ENCODE measurements at places on chromosomes 2 and 18.

DNA sequence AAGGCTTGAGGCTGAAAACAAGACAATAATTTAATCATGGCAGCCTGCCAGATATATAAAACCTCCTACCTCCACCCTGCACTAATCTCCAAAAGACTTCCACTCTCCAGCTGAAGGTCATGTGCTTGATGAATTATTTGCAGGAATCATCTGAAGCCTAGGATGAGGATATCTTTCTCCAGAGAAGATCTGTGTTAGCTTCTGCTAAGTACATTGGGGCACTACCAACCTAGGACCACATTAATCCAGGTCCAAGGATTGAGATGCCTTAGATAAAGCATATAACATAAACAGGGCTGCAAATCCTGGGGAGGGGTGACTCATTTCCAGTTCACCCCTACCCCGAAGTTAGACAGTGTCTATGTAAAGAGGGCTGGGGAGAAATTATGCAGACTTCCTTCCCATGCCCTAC is 80.5 kb upstream of the FRZB start:
- H3K27ac ChIP-seq = no peak overlapping the region
- H3K36me3 ChIP-seq = no peaks in the 10 kb centered on the region
- no peak for DNase-seq
- peaks cover 9% of the 10 kb centered on the region for H3K4me1 ChIP-seq
- no peaks in the 10 kb centered on the region for H3K27me3 ChIP-seq

DNA sequence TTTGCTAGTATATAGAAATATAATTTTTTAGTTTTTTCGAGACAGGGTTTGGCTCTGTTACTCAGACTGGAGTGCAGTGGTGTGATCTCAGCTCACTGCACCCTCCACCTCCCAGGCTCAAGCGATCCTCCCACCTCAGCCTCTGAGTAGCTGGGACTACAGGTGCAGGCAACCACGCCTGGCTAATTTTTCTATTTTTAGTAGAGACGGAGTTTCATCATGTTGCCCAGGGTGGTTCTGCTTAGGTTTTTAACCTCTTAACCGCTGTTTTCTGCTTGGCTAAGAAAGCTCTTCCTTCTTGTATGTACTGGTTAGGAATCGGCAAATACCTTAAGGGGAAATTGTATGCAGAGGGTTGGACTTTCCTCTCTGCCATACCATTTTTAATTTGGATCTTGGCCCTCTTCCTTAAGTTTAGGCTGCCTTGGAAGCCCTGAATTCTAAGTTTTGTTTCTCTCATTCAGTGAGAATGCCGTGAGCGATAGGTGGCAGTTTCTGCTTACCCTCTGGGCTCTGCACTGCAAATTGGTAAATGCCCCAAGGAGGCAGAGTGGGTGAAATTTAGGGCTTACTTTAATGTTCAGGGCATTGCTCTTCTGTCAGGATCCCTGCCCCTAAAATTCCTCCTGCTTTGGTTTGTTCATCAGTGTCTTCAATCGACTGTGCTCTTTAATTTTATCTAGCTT is 32.3 kb downstream of the EML6 start:
- H3K27me3 ChIP-seq = no peaks in the 10 kb centered on the region
- H3K36me3 ChIP-seq = no peaks in the 10 kb centered on the region

- no peak overlapping the region for H3K27ac ChIP-seq
- DNase-seq = no peak
- H3K4me1 ChIP-seq = peaks cover 12% of the 10 kb centered on the region
- H3K27me3 ChIP-seq = no peaks in the 10 kb centered on the region
- H3K36me3 ChIP-seq = no peaks in the 10 kb centered on the region
- no peak overlapping the region for H3K4me3 ChIP-seq
These were observed 246.1 kb downstream of the EXOC6B start for GRCh38 chr2:72579591-72580180.

GRCh38 chr2:70070542-70071268 is 16.6 kb upstream of the PCBP1 start:
- peaks cover 17% of the 10 kb centered on the region for H3K36me3 ChIP-seq
- no peaks in the 10 kb centered on the region for H3K27me3 ChIP-seq
- H3K4me1 ChIP-seq = peaks cover 24% of the 10 kb centered on the region
- peak overlapping the region; percentile 56 for H3K4me3 ChIP-seq

- H3K4me3 ChIP-seq = no peak overlapping the region
- no peak overlapping the region for H3K27ac ChIP-seq
- H3K27me3 ChIP-seq = no peaks in the 10 kb centered on the region
- no peaks in the 10 kb centered on the region for H3K36me3 ChIP-seq
- H3K4me1 ChIP-seq = peaks cover 55% of the 10 kb centered on the region
- DNase-seq = no peak
These were observed 111.2 kb downstream of the FMNL2 start for GRCh38 chr2:152446213-152446612.

GRCh38 chr2:46818141-46818621 is 97.4 kb downstream of the MCFD2 start:
- H3K4me3 ChIP-seq = no peak overlapping the region
- no peaks in the 10 kb centered on the region for H3K27me3 ChIP-seq
- H3K36me3 ChIP-seq = no peaks in the 10 kb centered on the region
- H3K27ac ChIP-seq = peak overlapping the region; percentile 77
- H3K4me1 ChIP-seq = peaks cover 59% of the 10 kb centered on the region

DNA sequence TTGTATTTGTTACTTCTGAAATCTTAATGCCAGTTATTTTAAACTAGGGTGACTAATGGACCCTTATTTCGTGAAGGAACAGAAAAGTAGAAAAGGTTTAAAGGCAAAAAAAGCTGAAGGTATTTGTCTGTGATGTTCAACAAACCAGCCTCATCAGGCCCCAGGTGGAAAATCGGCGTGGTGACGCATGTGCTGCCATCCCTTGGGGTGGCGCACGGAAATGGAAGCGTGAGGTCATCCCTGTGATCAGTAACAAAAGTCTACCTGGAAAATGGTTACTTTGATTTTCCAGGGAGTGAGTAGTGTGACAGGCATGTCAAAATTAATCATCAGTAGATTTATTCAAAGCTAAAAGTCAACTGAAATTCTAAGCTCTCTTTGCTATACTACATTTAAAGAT is 313.2 kb downstream of the GBX2 start:
- H3K27me3 ChIP-seq = no peaks in the 10 kb centered on the region
- no peak overlapping the region for H3K27ac ChIP-seq
- no peaks in the 10 kb centered on the region for H3K36me3 ChIP-seq
- no peaks in the 10 kb centered on the region for H3K4me1 ChIP-seq

DNA sequence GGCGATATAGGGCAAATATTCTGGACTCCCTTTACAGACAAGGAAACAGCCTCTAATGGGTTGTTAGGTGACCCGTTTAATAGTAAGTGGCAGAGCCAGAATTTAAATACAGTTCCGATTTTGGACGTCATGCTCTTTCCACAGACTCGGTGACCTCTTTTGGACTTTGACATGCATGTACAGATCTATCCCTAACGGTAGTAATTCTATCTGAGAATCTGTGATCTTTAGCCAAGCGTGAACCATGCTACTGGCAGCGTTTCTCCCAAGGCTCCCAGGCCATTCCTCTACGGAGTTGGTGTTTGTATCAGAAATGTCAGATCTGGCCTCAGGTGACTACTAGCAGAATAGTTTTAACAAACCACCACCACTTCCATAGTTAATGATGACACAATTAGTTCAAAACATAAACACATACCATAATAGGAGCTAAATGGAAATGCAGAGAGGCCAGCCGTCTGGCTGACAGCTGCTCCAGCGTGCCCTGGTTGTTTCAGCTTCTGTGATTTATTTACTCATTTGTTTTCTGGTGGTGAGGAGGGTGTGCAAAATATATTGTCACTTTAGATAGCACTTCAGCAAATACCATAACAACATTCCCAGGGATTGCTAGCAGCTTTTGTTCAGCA is 304.6 kb upstream of the LYPD1 start:
- H3K36me3 ChIP-seq = no peaks in the 10 kb centered on the region
- H3K27ac ChIP-seq = no peak overlapping the region
- DNase-seq = no peak
- H3K4me1 ChIP-seq = no peaks in the 10 kb centered on the region
- no peaks in the 10 kb centered on the region for H3K27me3 ChIP-seq

DNA sequence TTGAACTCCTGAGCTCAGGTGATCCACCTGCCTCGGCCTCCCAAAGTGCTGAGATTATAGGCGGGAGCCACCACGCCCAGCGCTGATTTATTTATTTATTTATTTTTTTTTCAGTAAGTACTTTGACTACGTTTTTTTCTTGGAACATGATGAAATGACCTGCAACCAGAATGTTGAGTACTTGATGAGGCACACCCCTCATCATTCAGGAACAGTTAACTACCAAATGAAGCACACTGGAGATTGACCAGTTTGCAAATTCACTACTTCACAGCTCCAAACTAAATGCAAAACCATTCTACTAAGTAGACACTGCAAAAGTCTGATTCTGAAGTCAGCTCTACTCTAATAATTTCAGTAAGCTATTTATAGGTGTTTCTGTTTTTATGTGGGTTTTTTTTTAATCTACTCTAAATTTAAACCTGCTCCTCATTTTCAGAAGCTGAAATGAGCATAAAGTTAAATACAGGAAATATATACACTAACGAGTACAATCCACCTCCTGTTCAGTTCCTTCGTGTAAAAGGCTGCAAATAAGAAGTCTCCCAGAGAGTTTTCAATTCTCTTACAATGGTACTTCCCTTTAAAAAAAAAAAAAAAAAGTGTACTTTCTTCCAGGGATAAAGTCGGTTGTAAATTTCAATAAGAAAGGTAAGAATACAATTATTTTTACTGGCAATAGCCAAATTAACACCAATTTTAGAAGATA is 1.4 kb downstream of the GFPT1 start:
- DNase-seq = no peak
- H3K36me3 ChIP-seq = no peaks in the 10 kb centered on the region
- peaks cover 52% of the 10 kb centered on the region for H3K4me1 ChIP-seq
- H3K27me3 ChIP-seq = no peaks in the 10 kb centered on the region

GRCh38 chr2:96867756-96868554 is 1.9 kb downstream of the SEMA4C start:
- peaks cover 42% of the 10 kb centered on the region for H3K4me1 ChIP-seq
- DNase-seq = no peak
- no peaks in the 10 kb centered on the region for H3K27me3 ChIP-seq
- H3K36me3 ChIP-seq = peaks cover 43% of the 10 kb centered on the region
- H3K4me3 ChIP-seq = peak overlapping the region; percentile 97
- peak overlapping the region; percentile 97 for H3K27ac ChIP-seq

DNA sequence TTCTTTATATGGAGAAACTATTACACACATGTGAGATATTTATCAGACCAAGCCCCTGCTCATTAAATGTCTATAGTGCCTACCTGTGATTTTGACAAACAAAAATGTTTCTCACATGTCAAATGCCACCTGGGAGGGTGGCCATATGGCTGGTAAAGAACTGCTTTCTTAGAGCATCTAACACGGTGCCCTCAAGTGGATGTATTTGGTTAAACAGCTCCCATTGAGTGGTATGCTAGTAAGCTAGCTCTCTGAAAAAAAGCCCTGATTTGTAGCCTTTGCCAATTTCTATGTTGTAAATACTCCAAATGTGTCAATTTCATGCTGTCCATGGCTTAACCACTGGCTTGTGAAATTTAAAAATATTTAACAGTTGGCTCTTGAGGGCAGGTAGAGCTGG is 94.6 kb downstream of the PMAIP1 start:
- H3K36me3 ChIP-seq = no peaks in the 10 kb centered on the region
- H3K4me1 ChIP-seq = no peaks in the 10 kb centered on the region
- no peaks in the 10 kb centered on the region for H3K27me3 ChIP-seq
- no peak overlapping the region for H3K27ac ChIP-seq
- H3K4me3 ChIP-seq = no peak overlapping the region

GRCh38 chr2:221096706-221097567 is 475.2 kb downstream of the EPHA4 start:
- DNase-seq = no peak
- H3K36me3 ChIP-seq = no peaks in the 10 kb centered on the region
- H3K27me3 ChIP-seq = no peaks in the 10 kb centered on the region
- no peak overlapping the region for H3K4me3 ChIP-seq
- no peak overlapping the region for H3K27ac ChIP-seq

- no peaks in the 10 kb centered on the region for H3K36me3 ChIP-seq
- no peaks in the 10 kb centered on the region for H3K4me1 ChIP-seq
- no peak overlapping the region for H3K27ac ChIP-seq
- H3K27me3 ChIP-seq = no peaks in the 10 kb centered on the region
- H3K4me3 ChIP-seq = no peak overlapping the region
These were observed 254.9 kb upstream of the SIX3 start for GRCh38 chr2:44686561-44686960.

DNA sequence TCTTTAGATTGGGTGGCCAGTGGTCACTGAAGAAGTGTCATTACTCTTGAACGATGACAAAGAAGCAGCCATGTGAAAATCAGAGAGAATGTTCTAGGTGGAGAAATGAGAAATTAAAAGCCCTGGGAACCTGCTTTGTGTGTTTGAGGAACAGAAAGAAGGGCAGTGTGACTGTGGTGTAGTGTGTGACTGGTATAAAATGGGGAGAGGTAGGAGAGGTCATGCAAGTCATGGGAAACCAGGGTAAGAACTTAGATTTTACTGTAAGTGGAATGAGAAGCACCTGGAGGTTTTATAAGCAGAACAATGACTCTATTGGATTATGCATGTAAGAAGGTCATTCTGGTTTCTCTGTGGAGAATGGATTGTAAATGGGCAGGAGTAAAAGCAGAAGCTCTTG is 12.2 kb downstream of the ICOS start:
- no peaks in the 10 kb centered on the region for H3K36me3 ChIP-seq
- H3K4me3 ChIP-seq = no peak overlapping the region
- no peaks in the 10 kb centered on the region for H3K27me3 ChIP-seq
- H3K4me1 ChIP-seq = peaks cover 11% of the 10 kb centered on the region

- peaks cover 37% of the 10 kb centered on the region for H3K4me1 ChIP-seq
- H3K36me3 ChIP-seq = peaks cover 3% of the 10 kb centered on the region
- H3K27me3 ChIP-seq = no peaks in the 10 kb centered on the region
These were observed 31.5 kb downstream of the SESTD1 start for GRCh38 chr2:179233083-179233490.

DNA sequence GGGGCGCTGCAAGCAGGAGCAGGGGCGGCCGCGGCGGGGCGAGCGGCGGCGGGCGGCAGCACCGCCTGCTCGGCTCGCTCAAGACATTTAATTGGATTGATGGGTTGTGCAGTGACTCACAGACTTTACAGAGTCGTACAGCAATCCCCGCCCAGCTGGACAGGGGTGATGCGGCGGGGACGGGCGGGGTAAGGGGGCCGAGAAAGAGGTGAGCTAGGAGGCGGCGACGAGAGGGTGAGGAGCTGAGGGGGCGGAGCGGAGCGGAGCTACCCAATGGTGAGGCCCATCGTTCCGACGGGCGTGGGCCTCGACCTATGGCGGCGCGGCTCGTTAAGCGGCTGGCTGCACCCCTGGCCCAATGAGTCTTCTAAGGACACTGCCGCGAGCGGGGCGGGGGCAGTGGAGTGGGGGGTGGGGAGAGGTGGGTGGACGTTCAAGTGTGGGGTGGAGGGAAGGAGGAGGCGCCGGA is 97.1 kb upstream of the SERTAD2 start:
- DNase-seq = peak; percentile 98
- peaks cover 25% of the 10 kb centered on the region for H3K4me1 ChIP-seq
- no peaks in the 10 kb centered on the region for H3K36me3 ChIP-seq

GRCh38 chr2:113156278-113157117 is 17.3 kb upstream of the PSD4 start:
- no peak overlapping the region for H3K27ac ChIP-seq
- peak overlapping the region; percentile 41 for H3K4me3 ChIP-seq
- H3K27me3 ChIP-seq = no peaks in the 10 kb centered on the region
- no peak for DNase-seq
- H3K36me3 ChIP-seq = no peaks in the 10 kb centered on the region

- no peak overlapping the region for H3K4me3 ChIP-seq
- H3K27ac ChIP-seq = no peak overlapping the region
- H3K27me3 ChIP-seq = no peaks in the 10 kb centered on the region
- H3K36me3 ChIP-seq = no peaks in the 10 kb centered on the region
- H3K4me1 ChIP-seq = peaks cover 17% of the 10 kb centered on the region
These were observed 6.2 kb upstream of the KIAA2012 start for GRCh38 chr2:202066875-202067274.
